ENCODE measurements at places on chromosomes 5 and 9.

DNA sequence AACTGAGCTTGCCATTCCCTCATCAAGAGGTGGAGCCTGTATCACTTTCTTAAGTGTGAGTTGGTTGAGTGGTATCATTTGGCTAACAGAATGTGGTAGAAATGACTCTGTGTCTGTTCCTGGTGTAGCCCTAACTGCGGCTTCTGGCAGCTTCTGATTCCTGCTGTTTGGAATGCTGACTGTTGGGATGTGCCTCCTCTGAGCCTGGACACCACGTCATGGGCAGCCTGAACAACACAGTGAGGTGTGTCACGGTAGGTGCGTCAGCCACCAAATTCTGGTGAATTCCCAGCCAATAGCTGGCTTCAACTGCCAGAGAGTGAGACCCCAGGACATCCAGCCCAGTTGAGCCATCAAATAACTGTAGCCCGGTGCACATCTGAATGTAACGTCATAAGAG is 6.1 kb upstream of the C9orf152 start:
- no peaks in the 10 kb centered on the region for H3K27me3 ChIP-seq
- peak overlapping the region; percentile 43 for H3K27ac ChIP-seq
- H3K4me1 ChIP-seq = peaks cover 30% of the 10 kb centered on the region
- no peak for DNase-seq
- peak overlapping the region; percentile 16 for H3K4me3 ChIP-seq

GRCh38 chr9:32220750-32221149 is 163.7 kb upstream of the ACO1 start:
- no peaks in the 10 kb centered on the region for H3K27me3 ChIP-seq
- no peak for DNase-seq
- no peaks in the 10 kb centered on the region for H3K36me3 ChIP-seq
- H3K4me3 ChIP-seq = no peak overlapping the region

- H3K4me3 ChIP-seq = peak overlapping the region; percentile 36
- DNase-seq = peak; percentile 17
- no peak overlapping the region for H3K27ac ChIP-seq
- H3K4me1 ChIP-seq = peaks cover 23% of the 10 kb centered on the region
- no peaks in the 10 kb centered on the region for H3K36me3 ChIP-seq
- peaks cover 44% of the 10 kb centered on the region for H3K27me3 ChIP-seq
These were observed 13.1 kb downstream of the LRRC26 start for GRCh38 chr9:137156567-137157375.

DNA sequence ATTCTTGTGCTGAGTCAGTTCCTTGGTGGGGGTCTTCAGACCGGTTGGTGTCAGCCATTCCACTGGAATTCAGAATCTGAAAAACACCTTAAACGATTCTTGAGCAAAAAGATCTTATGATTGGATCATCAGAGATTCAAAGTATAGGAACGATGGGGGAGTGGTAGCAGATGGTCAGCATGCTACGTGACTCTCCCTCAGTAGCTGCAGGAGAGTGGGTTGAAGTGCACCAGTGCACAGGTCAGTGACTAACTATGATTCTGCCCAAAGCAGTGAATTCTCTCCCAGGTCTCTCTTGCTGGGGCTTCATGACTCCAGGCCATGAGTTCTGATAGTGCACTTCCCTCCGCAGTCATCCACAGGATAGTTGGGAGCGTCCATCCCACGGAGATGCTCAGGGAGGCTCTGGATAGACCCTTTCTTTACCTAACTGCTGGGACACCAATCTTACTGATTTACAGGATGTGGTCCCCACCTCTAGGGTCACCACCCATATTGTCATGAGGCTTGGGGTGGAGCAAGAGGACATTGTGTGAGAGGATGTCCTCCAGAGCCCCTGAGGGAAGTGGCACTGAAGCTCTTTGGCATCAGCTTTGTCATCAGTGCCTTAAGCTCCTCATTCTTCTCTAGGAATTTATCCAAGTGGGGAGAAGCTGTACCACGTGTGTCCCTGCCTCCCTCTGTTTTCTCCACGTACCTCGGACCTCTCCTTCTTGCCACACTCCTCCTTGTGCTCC is 62.0 kb downstream of the RASGRF2 start:
- H3K4me3 ChIP-seq = no peak overlapping the region
- no peaks in the 10 kb centered on the region for H3K36me3 ChIP-seq
- DNase-seq = no peak
- no peak overlapping the region for H3K27ac ChIP-seq

- H3K4me3 ChIP-seq = no peak overlapping the region
- no peaks in the 10 kb centered on the region for H3K4me1 ChIP-seq
- H3K27me3 ChIP-seq = no peaks in the 10 kb centered on the region
- H3K27ac ChIP-seq = no peak overlapping the region
- no peak for DNase-seq
These were observed 18.6 kb upstream of the ANGPTL2 start for GRCh38 chr9:127140842-127141675.

DNA sequence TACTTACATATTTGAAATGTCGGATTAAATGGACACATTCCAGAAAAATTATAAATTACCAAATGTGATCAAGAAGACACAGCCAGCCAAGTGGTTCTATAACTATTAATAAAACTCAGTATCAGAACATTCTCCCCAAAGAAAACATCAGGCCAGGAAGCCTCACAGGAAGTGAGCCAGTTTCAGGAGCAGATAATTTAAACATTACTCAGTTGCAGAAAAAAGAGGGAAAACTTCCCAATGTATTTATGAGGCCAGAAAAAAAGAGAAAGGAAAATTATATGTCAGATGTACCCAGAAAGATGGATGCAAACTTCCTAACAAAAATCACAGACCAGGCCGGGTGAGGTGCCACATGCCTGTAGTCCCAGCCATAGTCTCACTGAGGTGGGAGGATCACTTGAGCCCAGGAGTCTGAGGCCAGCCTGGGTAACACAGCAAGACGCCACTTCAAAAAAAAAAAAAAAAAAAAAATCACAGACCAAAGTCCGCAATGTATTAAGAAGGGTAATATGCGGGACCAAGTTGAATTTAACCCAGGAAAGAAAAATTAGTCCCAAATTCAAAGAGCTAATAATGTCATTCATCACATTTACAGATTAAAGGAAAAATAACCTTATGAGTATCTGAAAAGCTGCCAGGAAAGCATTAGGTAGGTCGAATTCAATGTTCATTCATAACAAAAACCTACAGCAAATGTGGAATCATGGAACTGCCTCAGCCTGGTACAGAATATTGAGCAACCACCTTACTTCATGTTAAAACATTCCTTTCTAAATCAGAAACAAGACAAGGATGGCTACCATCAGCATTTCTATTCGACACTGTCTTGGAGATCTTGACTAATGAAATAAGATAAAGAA is 37.2 kb upstream of the NRARP start:
- 0 out of 2 replicates have a peak, but pooled peaks cover 4% of the 10 kb centered on the region for H3K4me1 ChIP-seq
- DNase-seq = no peak
- no peak overlapping the region for H3K4me3 ChIP-seq
- no peak overlapping the region for H3K27ac ChIP-seq

DNA sequence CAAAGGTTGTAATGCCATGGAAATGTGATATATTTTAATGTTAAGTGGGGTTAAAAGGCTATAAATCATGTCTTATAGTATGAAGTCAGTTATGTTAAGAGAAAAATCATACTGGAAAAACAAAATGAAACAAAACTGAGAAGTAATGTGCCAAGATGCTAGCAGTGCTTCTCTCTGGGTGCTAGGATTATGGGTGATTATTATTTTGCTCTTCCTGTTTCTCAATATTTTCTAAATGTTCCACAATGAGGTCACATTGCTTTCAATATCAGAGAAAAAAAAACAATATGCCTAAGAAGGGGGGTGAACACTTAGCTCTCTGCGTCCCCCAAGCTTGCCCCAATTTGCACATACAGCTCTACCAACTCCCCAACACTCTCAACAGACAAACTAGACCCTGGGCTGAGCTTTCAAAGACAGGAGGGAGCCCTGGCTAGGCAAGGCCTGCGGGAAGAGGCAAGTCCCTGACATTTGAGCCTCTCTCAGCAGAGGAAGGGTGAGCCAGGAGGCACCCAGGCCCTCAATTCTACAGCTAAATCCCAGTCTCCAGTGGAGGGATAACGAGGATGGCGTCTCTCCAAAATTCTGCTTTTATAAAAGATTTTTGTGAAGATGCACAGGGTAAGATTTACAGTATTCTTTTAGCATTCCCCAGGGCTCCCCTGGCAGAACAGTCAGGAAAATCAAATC is 24.4 kb downstream of the WHRN start:
- H3K27me3 ChIP-seq = no peaks in the 10 kb centered on the region
- no peaks in the 10 kb centered on the region for H3K36me3 ChIP-seq
- H3K4me3 ChIP-seq = no peak overlapping the region

DNA sequence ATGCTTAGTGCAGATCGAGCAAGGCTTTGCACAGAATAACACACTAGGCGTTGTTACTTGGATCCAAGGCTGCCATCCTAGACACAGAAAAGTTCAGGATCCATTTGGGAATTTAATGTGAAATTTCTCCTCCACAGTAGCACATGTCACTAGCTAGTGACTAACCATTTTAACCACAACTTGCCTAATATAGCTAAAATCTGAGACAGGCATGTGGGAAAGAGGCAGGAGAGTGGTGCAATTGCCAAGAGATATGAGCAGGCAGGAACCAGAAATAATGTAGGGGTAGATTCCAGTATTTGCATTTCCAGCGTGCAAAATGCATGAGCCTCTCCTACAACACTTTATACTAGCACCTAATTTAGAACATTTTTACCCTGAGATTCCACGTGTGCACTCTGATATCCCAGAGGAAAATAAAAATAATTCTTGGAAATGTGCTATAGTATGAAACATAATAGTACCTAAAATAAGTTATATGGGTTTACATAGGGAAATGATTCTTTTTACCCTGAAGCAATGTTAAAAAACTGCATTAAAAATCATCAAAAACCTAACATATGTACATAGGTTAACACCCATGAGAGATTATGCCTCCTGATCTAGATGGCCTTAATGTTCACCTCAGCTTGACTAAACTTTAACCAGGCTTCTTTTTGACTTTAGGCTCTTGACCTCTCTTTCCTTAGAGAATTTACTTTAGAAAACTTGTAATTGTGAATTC is 1230.6 kb upstream of the NUDT12 start:
- no peaks in the 10 kb centered on the region for H3K4me1 ChIP-seq
- H3K4me3 ChIP-seq = no peak overlapping the region
- DNase-seq = no peak
- no peak overlapping the region for H3K27ac ChIP-seq
